ENCODE measurements at places on chromosomes 2 and 18.

DNA sequence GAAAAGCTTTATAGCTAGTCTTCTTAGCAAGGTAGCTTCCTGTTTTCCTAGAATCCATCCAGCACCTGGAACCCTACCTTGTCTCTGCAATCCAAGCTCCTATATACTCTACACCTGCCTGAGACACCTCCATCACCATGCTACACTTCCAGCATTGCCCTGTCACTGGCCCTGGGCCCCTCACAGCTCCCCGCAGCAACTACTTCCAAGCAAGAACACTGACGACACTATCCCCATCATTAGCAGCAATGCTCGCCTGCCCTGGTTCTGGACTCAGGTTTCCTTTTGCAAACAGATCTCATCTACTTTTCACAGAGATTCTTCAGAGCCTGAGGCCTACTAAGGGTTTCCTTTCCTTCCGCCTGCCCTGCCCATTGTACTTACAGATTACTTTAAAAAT lies 121.1 kb downstream of the DTNB start:
- DNase-seq: no peak

DNA sequence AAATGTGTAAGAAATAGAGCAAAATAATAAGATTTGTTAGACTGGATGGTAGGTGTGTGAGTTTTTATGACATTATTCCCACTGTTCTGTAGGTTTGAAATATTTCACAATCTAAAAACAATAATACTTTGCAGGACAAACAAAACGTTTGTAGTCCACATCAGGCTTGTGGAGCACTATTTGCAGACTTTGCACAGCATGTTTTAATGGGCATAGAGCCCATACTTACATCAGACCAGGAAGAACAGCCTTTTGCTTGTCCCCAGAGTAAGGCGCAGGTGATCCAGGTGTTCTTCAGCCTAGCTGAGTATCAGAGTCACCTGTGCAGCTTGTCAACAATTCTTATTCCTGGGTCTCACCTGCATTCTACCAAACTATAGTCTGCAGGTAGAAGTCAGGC lies 9.1 kb upstream of the STK39 start:
- DNase-seq: no peak

GRCh38 chr18:1528447-1528846 lies 623.8 kb downstream of the ADCYAP1 start:
- no peak for DNase-seq

GRCh38 chr2:68420254-68420910 lies 46.7 kb downstream of the FBXO48 start:
- no peak for DNase-seq

DNA sequence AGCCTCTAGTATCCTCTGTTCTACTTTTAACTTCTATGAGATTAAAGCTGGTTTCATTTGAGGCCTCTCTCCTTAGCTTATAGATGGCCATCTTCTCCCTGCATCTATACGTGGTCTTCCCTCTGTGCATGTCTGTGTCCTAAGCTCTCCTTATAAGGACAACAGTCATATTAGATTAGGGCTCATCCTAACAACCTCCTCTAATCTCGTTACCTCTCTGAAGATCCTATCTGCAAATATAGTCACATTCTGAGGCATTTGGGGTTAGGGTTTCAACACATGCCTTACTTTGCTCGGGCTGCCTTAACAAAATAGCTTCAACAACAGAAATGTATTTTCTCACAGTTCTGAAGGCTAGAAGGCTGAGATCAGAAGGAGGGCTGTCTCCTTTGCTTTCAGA lies 11.6 kb upstream of the APOB start:
- DNase-seq: no peak

DNA sequence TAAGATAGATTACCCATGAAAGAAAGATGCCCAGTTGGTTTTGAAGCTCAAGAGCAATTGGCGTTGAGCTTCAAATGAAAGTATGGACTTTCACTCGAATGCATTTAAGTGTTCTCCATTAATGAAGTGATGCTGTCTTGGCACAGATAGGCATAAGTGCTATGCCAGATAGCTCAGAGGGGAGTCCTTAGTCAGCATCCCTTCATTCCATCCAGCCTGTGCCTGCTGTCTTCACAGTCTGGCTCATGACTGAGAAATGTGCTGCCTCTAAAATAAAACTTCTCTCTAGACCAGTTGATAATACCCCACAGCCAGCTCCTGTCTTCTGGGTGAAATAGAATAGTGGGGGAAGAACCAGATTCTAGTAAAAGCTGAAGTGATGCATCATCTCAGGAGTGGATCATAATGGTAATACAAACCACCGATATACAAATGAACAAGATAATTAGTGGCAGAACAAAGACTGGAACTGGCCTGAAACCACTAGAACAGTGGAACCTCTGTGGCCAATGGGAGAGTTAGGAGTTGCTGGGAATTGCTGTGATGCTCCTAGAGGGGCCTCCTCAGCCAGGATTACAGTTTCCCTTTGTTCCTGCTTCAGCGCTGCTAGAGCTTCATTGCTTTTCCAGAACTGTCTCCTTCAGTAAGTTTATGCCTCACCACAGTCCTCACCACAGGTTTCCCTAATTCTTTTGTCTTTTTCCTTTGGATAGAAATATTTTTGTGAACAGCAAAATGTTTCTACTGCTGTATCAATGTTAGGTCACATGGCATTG lies 359.3 kb downstream of the KIAA1328 start:
- DNase-seq: no peak

- no peak for DNase-seq
These were observed 329.7 kb upstream of the ST6GAL2 start for GRCh38 chr2:107215401-107216350.

DNA sequence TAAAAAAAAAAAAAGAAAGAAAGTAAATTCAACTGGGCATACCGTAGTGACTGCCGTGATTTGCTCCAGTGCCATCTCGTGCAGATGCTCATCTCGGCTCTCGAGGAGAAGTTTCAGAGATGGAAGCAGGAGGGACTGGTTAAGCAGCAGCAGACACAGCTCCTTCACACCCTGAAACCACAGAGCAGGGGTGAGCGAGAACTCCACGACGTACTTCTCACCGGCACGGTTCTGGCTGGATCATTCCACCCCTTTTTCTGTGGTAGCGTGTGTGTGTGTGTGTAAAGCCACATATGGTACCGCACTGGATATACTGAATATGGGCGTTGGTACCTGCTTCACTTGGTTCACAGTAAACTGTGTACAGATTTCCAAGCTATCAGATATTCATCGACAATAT lies 382.2 kb downstream of the NBAS start:
- DNase-seq: no peak

DNA sequence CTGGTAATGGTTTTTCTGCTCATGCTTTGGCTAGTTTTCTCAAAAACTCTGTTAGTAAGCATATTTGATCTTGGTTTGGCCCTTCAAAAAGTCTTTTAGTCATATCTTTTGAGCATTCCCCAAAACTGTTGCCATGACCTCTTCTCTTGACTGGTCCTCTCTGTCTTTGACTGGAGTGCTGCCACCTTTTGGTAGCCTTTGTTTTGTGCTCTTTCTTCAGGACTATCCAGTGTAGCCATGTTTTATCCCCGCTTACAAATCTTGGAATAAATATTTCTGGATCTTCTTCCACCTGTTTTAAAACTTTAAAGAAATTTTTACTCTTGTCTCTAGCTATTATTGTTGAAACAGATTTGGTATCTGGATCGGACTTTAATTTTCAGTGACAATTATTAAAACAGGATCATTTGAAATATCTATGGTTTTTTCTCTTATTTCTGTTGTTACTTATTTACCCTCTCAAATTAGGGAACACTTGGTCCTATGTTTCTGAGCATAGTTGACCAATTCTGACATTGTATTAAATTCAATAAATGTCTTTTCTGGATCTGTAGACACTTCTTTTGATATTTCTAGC lies 965 bp upstream of the ELOA2 start:
- DNase-seq: no peak

DNA sequence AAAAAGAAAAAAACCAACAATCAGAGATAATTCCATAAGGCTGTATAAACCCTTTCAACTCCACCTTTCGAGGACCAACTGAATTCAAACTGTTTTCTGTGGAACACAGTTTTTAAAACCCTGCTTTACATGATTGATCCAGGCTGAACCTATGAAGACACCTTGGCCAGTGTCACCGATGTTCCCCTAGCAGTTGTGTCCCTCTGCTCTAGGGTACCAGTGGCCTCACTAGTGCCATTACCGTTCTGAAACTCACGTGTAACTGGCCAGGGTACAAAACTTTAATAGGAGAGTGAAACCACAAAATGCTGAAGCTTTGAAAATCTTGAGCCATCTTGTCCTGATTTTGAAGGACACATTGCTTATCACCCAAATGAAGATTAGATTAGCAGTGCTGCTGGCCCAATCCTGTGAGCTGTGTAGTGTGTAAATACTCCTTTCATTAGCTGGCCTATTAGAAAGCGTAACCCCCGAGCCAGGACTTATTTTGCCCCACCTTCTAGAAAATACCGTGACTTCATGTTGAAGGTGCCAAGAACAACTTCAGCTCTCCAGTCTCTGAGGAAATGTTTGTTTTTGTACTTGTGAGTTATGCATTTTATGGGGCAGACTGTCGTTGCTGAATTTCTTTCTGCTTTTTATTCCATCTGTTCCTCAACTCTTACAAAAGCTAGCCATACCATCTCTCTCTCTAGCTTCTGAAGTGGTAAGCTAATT lies 147.8 kb upstream of the MAP3K20 start:
- no peak for DNase-seq

GRCh38 chr2:9331704-9332103 lies 91.6 kb downstream of the ITGB1BP1 start:
- DNase-seq: no peak

GRCh38 chr2:112321375-112322320 lies 46.3 kb downstream of the ZC3H6 start:
- no peak for DNase-seq

DNA sequence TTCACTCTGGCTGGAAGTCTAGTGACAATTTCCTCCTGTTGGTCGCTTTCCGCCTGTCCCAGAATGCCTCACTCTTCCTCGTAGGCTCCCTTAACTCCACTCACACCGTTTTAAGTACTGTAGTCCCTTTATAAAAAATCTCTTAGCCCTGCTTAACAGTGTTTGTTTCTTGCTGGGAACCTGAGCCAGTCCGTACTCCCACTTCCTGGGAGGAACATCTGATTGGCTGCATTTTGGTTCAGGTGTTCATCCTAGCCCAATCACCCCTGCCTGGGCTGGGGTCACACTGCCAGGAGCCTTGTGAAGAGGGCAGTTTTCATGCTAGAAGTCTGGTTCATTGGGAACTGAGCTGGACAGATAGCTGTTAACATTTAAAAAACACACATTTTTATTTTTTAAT lies 25.6 kb upstream of the TOGARAM2 start:
- DNase-seq: no peak
